ENCODE measurements at places on chromosomes 5 and 9.
A peak's percentile ranks its signal among the peaks of the same experiment; 100 is the strongest.

- DNase-seq, result no peak
These were observed 11.7 kb downstream of the VCP start for GRCh38 chr9:35060548-35061207.

DNA sequence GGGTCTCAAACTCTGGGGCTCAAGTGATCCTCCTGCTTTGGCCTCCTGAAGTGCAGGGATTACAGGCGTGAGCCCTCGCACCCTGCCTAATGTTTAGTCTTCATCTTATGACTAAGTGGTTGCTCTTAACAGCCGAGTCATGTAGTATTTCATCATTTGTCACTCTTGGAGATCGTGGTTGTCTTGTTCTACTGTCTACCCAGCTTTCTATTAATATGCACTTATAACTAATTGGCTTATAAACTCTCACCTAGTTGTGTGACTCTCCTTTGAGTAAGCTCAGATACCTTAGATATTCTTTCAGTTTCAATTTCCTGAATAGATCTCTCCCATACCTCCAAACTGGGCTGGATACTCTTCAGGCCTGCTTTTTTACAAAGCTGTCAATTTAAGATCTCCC is 19.9 kb downstream of the SLC44A1 start:
- DNase-seq, result peak; percentile 65

DNA sequence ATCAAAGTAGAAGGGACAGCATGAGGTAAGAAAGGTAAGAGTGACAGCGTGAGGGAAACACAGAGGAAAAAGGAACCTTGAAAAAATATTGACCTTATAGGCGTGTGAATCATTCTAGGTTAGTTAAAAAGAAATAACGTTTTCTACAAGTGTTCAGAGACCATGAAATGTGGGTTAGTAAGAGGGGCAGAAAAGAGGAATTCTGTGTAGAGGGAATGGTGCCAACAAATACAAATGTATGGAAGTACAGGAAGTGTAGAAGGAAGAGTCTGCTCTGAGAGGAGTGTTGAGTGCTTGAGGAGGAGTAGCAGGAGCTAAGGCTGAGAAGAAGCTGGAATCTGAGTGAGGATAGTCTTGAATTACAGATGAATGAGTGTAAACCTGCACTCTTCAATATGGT is 418.6 kb upstream of the RIOK2 start:
- no peak for DNase-seq

DNA sequence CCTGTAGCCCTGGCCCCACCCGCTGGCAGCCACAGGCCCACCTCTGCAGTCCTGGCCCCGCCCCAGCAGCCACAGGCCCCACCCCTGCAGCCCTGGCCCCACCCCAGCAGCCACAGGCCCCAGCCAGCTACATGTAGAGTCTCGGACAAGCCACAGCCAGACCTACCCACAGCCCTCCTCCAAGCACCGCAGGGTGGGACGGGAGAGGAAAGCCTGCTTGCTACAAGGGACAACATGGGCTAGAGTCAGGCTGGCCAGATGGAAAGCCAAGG is 49.5 kb upstream of the SARDH start:
- peak; percentile 59 for DNase-seq

DNA sequence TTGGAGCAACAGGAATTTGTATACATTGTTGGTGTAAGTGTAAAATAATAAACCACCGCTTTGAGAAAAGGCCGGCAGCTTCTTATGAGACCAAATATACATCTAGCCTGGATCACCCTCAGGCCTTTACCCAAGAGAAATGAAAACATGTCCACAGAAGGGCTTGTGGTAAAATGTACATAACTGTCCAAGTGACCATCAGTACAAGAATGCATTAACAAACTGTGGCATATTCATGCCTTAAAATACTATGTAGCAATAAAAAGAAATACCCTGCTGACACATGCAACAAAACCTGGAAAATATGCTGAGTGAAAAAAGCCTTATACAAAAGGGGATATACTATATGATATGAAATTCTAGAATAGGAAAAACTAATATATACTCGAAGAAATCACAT is 311.9 kb upstream of the TRPC7 start:
- DNase-seq, result no peak

- DNase-seq, result no peak
These were observed 582.4 kb upstream of the C9orf72 start for GRCh38 chr9:28155671-28156070.

DNA sequence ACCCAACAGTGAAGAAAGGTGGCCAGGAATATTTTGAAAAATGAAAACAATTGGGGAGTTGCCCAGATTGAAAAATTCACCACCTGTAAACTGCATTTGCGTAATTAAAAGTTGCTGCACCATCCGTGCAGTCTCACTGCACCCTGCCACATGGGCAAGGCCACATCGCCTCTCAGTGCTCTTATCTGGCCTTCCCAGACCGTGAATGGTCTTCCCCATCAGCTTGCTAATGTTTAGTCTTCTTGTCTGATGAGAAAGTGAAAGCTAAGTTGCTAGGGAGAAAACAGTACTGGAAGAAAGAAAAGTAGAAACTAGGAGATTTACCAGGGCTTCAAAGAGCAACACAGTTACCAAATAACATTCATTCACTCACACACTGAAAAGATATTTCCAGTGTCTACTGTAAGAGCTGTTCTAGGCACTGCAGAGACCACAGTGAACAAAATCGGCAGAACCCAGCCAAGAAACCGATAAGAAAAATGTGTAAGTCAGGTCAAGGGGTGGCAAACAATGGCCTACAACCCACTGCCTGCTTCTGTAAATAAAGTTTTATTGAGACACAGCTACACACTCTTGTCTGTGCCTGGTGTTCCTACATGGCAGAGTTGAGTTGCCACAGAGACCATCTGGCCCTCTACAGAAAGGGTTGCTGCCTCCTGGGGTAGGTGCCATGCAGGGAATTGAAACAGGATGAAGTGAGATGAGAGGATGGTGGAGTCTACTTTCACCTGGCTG is 51.2 kb upstream of the CTSL start:
- no peak for DNase-seq

DNA sequence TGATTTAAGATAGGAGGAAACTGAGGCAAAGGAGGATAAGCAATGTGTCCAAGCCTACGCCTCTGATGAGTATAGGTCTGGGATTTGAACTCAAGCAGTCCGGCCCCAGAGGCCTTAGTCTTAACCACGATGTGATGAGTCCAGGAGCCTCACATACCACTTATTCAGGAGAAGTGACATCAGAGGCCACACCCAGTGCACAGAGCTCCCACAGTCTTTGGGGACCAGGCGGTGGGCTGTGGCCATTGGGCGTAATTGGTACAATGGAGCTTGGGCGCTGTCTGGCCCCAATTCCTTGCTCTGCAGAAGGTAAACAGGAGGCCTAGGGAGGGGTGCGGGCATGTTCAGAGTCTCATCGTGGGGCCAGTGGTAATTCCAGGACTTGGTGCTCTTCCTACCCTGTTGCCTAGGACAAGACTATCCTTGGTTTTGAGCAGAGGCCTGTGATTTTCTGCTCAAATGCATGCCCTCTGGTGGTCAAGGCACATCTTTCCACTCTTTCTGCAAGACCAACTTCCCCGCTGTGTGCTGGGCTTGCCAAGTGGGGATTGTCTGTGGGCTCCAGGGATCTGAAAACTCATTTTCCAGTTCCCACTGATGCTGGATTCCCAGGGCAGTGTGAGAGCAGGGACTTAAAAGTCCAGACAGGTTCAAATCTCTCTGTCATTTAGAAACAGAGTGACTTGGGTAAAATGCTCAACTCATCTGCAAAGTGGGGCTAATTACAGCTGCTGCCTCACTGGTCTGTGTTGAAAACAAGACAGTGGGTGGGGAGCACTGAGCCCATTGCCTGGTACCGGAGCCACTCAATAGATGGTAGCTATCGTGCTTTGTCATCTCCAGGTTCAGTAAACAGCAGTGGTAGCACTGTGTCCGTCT is 15.8 kb downstream of the NDST1 start:
- DNase-seq, result peak; percentile 68

DNA sequence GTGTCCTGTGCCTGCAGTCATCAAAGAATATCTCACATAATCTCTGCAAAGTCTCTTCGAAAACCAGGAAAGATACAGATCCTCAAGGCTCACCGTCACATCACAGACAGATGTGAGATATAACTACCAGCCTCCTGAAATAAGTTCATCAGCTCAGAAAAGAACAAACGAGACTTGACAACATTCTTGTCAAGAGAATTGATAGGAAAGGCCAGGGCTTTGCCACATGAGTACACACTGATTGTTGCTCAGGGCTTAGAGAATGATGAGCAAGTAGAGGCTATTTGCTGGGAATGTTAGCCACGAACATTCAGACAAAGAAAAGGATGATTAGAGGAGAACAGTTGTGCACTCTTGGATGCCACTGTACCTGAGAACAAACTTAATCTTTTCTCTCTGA is 535.1 kb downstream of the ELAVL2 start:
- no peak for DNase-seq

DNA sequence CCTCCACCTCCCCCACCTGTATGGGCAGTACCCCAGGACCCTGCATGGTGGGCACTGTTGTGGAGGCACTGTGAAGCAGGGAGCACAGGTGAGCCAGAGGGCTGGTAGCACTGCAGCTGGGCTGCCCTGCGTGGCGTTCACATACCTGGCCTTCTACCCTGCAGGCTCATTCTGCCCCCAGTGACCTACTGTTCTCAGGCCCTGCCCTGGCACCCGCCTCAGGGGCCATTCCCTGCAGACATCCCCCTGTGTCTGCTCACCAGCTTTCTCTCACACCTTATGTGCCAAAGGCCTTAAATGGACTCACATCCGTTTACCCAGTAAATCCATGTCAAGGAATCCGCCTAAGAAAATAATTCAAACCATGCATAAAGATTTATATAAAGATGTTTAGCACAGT is 196.5 kb downstream of the CRB2 start:
- DNase-seq, result no peak

- no peak for DNase-seq
These were observed 227.3 kb upstream of the GLRA1 start for GRCh38 chr5:152151940-152152339.

- no peak for DNase-seq
These were observed 436.7 kb downstream of the ZSWIM6 start for GRCh38 chr5:61768692-61769281.

DNA sequence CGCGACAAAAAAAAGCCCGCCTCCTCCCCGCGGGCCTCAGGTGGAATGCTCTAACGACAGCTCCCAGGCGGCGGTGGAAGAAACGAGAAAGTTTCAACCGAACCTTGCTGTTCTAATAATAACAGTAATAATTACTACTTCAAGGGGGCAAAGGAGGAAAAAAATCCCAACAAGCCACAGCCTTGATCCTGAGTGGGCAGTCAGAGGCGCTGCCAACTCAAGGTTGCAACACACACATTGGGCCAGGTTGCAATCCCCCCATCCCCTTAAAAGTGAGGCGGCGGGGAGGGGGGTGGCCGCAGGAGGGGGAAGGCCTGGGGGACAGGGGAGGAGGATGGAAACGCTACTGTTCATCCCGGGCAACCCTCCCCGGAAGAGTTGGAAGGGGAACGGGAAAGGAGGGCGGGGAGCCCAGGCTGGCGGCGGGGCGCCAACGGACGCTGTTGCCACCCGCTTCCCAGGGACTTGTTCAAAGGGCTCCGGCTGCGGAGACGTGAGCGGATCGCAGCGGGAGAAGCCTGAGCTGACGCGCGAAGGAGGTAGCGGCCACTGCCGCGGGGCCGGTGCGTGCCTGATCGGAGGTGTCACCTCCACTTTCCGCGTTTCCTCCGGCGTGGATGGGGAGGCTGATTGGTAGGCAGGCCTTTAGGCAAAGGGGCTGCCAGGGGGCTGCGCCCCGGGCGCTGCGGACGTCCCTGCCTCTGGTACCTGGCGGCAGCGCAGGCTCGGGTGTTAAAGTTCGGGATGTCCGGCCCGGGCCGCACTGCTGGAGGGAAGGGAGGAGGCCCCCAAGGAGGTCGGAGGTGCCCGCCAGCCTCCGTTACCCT is 647 bp downstream of the SMARCA2 start:
- peak; percentile 45 for DNase-seq

DNA sequence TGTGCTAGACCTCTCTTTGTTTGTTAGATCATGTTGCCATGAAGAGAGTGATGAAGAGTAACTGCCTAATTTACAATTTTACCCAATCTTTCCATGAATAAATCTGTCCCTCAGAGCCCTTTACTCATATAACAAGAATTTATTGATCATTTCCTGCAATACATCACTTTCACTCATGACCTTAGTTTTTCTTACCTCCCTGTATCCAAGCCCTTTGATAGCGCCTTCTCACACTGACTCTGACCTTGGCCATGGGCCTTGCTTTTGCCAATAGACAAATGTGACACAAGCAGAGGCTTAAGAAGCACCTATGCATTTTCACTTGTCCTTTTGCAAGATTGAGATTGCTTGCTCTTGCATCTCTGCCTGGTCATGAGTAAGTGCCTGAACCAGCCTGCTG is 288.1 kb downstream of the NNT start:
- no peak for DNase-seq

DNA sequence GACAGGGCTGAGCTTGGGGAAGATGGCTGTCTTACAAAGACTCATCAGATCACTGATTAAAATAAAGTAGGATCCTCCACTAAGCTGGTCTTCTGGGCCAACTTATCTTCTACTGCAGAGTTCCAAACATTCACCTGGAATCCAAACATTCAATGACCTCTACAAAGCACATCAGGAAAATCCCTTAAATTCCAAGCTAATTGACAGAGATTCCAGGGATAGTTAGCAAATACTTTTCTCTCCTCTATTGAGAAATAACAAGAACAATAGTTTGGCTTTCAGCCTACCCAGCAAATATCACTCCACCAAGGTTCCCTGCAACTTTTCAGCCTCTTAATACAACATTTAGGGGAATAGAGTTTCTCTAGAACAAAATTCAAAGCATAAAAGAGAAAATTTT is 140.6 kb upstream of the LIFR start:
- DNase-seq, result no peak

- no peak for DNase-seq
These were observed 43.8 kb downstream of the STOM start for GRCh38 chr9:121326130-121326838.

DNA sequence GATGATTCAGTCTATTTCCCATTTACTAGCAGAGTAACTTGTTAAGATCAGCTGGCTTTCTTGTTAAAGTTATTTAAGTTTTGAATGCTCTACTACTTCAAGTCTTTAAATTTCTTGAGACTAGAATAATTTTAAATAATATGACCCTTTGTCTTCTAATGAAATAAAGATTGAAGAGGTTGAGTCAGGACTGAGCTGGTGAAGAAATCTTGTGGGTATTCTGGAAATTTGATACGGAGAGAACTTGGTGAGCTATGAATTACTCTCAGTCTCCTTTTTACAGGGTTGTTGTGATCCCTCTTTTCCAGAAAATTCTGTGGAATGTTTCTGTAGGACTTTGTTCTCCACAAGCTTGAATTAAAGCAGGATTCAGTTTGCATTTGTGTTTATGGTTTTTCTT is 29.3 kb downstream of the RNF20 start:
- no peak for DNase-seq

DNA sequence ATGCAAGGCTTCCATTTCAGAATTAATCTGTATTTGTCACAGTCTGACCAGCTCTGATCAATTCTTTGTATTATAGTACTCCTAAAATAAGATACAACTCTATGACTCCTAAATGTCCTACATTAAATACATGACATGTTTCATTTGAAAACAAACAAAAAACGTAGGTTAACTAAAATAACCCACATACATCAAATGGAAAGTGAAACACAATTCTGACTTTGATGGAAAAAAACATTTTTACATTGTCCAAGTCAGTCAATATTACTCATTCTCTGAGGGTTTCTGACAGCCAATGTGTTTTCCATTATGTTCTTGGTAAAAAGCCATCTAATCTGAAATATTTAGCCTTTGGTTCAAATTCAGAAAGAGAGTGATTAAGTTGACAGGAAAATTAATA is 8.7 kb downstream of the HMGCS1 start:
- DNase-seq, result peak; percentile 59

- DNase-seq, result no peak
These were observed 119.7 kb downstream of the PSD2 start for GRCh38 chr5:139915266-139915665.
